ENCODE measurements at places on chromosomes 11 and 22.

- DNase-seq = no peak
These were observed 148.5 kb upstream of the HSD17B12 start for GRCh38 chr11:43532041-43532440.

- no peak for DNase-seq
These were observed 14.6 kb downstream of the BBOX1 start for GRCh38 chr11:27055065-27055682.

DNA sequence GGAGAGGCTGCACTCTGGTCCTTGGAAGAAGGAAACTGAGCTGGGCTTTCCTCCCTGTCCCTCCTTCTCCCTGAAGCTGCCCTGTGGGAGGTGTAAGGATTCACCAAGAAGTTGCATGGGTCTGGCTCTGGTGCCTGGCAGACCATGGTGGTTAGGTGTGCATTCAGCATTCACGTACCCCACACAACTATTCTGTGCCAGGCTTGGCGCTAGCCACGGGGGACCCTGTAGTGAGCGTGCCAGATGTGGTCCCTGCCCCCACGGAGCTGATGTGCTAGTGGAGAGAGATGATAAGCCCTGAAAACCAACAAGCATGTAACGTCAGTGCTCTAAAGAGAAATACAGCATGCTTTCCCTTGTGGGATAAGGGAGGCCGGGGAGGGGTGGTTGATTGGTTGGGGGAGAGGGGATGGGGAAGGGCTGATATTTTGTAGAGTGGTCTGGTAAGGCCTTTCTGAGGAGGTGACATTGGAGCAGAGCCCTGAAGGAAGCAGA is 48.9 kb downstream of the CD82 start:
- no peak for DNase-seq

DNA sequence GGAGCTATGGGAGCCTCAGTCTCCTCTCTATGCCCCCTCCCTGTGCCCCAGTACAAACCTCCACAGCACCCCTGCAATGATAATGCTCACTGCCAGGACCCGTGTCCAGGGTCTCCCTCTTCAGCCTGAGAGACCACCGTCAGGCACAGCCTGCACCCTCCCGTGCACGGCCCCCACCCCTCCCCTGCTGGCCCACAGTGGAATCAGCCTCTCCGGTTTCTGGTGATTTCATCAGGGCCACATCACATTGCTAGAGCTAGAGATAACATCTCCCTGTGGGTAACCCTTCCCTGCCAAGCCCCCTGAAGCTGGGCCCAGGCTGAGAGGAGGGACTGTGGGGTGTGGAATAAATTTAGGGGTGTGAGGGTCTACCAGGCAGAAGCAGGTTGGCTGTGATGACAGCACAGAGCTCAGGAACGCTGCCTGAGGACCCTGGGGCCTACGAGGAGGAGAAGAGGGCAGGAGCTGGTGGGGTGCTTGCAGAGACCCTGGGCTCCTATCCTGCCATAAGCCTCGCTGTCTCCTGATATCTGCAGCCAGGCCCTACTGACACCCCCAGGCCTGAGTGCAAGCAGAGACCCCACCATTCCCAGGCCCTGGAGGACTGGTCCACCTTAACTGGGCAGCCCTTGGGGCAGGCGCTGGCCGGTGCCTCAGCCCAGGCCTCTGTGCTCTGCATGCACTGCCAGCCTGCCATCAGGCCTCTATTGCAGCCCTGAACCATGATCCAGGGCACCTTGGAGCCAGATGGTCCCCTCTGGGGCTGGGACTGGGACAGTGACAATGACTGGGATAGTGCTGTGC is at the start of gene KLHDC7B:
KLHDC7B (plus strand) TSS at position 378 of the 804 bp plus-strand sequence; CDS start at position 723, 345 bp downstream.
- DNase-seq = no peak

GRCh38 chr11:119529063-119529845 is 106.3 kb upstream of the THY1 start:
- no peak for DNase-seq

- DNase-seq = no peak
These were observed 27.9 kb downstream of the EIF4ENIF1 start for GRCh38 chr22:31461699-31462098.

DNA sequence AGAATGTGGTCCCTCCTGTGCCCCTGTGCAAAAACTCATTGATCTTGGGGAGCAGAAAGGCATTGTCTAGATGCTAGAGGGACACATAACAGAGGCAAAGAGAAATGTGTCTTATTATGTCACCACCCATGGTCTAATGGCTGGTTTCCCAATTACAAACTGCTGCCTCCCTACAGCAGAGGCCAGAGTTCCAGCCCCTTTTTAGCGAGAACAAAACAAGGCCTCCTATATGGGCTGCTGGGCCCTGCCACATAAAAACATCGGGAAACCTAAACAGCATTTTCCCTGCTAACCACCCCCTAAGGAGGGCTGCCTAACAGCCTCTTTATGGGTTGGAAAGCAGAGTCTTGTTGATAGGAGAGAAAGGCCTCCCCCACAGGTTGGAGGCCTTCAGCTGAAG is 75.2 kb upstream of the CRTAM start:
- DNase-seq = no peak

DNA sequence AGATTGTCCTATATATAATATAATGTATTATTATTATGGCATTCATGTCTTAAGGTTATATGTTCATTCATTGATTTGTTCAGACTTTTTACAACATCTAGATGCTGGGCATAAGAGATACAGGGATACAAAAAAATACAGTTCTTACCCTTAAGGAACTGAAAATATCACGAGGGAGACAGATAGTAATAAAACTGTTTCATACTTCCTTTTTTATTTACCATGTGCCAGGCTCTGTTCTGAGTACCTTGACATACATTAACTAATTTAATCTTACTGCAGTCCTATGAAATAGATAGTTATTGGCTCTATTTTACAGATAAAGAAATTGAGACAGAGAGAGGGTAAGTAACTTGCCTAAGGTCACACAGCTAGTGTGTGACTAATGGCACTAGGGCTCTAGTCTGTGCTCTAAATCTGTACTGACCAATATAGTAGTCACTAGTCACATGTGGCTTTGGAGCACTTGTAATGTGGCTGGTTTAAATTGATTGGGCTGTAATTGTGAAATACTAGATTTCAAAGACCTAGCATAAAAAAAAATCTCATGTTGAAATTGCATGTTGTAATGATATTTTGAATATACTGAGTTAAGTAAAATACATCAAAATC is 21.3 kb downstream of the TRIM44 start:
- DNase-seq = no peak

- DNase-seq = no peak
These were observed 22.3 kb upstream of the MICAL2 start for GRCh38 chr11:12088047-12088481.

DNA sequence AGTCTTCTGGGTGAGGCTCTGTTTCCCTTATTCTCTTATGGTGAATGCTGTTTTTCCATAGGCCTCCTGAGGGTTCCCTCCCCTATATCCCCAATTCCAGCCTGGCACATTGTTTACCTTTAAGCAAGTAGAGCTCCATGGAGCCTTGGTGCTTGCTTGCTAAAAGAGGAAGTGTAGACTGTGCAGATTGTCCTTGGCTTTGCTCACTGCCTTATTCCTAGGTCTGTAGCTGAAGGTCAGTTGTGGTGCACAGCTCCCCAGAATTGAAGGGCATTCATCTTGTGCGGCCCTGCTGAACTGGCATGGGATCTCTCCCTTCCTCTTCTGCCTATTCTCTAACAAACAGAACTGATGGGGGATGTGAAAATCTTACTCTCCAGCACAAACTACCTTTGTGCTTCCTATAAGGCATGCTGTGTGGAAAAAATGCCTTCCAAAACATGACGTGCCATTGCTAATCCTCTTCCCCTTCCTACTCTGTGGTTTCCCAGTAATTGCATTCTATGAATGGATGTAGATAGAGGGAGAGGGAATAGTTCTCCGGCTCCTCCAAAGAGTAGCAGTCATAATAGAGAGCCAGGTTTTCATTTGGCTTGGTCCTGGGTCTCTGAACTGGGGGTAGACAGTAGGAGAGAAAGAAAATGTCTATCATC is 34.2 kb upstream of the PLET1 start:
- DNase-seq = no peak

GRCh38 chr11:32309530-32310213 is 125.7 kb downstream of the WT1 start:
- no peak for DNase-seq

DNA sequence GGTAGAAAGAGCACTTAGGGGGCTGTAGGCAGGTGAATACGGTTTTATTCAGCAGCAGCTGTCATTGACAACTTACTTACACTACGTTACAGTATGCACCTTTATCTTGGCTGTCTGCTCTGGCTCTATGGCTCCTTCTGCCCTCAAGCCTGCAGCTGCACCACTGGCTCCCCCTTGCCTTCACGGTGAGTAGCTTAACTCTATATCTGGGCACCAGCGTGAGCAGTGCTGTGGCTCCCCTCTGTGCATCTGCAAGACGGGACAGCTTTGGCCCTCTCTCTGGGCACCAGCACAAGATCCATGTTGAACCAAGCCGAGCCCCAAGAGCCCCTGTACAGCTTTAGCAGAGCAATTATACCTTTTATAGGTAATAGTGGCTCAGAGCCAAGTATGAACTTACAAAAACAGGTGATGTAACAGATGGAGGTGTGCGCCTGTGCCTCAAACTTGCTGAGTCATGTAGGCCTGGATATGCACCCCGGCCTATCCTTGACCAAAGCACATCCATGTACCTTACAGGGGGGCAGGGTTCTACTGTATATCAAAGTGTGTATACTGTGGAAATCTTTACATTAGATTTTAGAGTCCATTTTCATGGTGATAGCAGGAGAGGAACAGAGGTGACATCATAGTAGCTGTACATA is 96.9 kb upstream of the CTSC start:
- no peak for DNase-seq

DNA sequence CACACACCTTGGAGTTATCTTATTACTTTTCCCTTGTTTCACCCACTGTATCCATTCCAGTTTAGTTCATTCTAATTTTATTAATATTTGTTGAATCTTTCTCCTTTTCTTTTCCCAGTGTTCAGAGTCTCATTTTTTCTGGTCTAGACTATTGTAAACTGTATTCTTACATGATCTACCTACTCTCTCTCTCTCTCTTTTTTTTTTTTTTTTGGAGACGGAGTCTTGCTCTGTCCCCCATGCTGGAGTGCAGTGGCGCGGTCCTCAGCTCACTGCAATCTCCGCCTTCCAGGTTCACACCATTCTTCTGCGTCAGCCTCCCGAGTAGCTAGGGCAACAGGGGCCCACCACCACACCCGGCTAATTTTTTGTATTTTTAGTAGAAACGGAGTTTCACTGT is 2.1 kb downstream of the ANKRD42 start:
- DNase-seq = no peak

DNA sequence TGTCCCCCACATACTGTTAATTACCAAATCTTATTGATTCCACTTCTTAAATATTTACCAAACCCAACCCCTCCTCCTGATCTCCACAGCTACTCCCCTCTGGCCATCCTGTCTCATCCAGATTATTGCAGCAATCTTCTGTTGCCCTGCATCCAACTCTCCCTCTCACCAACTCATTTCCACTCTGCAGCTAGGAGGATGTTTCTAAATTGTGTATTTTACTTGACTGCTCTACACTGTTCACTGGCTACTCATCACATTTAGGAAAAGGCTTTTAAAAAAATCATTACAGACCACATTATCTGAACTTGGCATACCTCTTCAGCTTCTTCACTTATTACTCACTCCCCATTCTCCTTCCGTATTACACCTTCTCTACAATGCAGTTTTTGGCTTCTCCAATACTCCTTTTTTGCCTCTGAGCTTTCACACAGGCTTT is 117.9 kb downstream of the ATG16L2 start:
- no peak for DNase-seq

GRCh38 chr11:60274416-60274815 is 6.0 kb upstream of the MS4A4A start:
- DNase-seq = no peak

DNA sequence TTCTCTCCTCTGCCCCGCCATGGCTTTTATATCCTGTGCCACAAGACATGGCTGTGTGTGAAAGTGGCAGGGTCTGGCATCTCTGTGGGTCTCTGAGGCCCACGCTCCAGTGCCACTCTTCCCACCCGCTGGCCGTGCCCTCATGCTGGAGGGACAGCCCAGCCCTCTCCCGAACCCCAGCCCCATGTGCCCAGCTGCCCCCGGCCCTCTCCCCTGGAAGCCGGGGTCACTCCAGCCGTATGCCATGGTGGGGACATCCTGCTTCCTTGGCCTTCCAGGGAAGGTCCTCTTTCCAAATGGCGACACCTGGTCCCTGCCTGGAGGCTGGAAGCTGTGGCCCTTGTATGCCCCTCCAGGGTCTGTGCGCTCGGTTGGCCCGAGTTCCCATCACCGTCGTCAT is 63.3 kb upstream of the PPP6R3 start:
- DNase-seq = no peak

DNA sequence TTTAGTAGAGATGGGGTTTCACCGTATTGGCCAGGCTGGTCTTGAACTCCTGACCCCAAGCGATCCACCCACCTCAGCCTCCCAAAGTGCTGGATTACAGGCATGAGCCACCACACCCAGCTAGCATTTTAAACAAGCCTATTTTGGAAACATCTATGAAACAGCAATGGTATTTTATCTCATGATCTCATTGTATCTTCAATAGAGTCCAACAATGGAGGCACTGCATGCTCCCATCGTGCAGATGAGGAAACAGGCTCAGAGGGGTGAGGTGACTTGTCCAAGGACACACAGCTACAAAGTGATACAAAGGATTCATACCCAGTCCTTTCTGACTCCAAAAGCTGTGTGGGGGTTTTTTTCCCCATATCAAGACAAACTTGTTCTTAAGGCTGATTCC is 39.0 kb upstream of the RTL6 start:
- DNase-seq = no peak

GRCh38 chr11:48004456-48004855 is 24.1 kb downstream of the PTPRJ start:
- DNase-seq = no peak
